ENCODE measurements at places on chromosomes 1 and 21.

DNA sequence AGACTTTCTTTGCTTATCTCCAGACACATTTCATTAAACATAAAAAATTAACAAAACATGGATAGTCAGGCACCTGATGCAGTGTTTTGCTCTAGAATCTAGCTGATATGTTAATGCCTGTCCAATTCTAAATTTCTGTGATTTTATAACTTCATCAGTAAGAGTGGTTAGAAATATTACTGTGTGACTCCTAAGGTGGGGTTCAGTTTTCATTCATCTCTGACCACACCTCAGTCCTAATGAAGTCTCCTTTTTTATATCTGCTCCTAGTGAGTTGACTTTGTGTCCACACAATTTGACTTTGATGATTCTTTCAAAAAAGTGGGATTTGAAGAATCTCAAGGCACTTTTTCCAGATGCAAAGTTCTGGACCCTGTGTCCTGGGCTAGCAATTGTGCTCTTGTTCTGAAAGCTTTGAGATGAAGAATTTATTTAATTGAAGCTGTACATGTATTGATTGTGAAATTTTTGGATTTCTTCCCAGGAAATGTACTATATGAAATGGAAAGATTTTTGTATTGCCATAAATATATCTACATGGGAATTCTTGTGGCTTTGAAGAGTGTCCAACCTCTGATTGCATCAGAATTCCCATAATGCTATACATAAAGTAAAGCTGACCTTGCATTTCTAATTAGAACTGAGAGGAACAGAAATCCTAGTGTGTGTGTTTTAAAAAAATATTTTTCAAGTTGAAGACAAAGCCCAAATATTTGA is 111.2 kb downstream of the GIPC2 start:
- no peak for DNase-seq

DNA sequence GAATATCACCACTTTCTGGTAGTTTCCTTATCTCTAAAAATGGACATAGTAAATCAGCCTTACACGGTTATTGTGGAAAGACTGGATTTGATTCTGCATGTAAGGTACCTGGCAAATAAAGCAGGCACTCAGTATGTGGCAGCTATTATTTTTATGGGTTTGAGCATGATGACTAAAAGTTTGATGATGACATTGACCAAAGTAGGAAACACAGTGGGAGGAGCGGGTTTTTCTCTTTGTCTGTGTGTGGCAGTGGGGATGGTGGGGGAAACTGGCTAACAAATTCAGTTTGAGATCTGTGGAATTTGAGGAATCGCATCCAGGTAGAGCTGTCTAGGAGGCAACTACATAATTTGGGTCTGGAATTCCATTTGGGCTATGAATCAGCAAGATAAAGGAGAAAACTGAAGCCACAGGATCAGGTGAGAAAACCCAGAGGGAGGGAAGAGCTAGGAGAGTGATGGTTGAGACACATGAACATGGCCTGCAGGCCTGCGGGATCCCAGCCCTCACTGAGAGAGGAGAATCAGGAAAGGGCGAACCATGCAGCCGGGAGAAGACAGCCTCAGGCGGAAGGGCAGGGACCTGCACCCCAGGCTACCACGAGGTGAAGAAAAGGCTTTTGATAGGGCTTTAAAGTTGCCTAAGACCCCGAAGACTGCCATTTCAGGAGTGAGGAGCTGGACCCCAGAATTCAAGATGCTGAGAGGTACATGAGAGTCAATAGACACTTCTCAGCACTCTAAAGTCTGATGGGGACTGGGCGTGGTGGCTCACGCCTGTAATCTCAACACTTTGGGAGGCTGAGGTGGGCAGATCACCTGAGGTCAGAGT is 52.2 kb downstream of the MEF2D start:
- no peak for DNase-seq

DNA sequence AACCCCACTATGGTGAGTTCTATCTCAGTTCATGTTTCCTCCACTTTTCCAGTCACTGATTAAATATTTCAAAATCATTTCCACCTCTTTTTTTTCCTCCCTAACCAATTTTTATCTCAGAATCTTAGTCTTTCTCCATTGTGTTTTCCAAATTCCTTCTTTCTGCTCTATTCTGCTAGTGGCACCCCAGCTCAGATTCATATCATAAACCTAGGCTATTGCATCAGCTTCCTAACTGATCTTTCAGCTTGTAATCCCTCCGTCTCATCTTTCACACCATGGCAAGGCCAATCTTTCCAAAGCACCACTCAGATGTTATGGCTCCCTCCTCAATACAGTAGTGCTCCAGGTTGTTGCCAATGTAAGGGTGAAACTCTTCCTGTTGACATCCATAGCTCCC is 631.9 kb downstream of the PLPP3 start:
- peak; percentile 19 for DNase-seq

- DNase-seq, result no peak
These were observed 25.6 kb downstream of the ALPL start for GRCh38 chr1:21534674-21535378.

GRCh38 chr1:31503570-31503969 is 72.7 kb upstream of the TINAGL1 start:
- no peak for DNase-seq

GRCh38 chr1:29703596-29704370 is 467.5 kb downstream of the PTPRU start:
- peak; percentile 55 for DNase-seq

GRCh38 chr1:48055876-48056764 is 58.9 kb upstream of the TRABD2B start:
- no peak for DNase-seq

GRCh38 chr1:41461790-41462679 is 22.4 kb downstream of the EDN2 start:
- no peak for DNase-seq

DNA sequence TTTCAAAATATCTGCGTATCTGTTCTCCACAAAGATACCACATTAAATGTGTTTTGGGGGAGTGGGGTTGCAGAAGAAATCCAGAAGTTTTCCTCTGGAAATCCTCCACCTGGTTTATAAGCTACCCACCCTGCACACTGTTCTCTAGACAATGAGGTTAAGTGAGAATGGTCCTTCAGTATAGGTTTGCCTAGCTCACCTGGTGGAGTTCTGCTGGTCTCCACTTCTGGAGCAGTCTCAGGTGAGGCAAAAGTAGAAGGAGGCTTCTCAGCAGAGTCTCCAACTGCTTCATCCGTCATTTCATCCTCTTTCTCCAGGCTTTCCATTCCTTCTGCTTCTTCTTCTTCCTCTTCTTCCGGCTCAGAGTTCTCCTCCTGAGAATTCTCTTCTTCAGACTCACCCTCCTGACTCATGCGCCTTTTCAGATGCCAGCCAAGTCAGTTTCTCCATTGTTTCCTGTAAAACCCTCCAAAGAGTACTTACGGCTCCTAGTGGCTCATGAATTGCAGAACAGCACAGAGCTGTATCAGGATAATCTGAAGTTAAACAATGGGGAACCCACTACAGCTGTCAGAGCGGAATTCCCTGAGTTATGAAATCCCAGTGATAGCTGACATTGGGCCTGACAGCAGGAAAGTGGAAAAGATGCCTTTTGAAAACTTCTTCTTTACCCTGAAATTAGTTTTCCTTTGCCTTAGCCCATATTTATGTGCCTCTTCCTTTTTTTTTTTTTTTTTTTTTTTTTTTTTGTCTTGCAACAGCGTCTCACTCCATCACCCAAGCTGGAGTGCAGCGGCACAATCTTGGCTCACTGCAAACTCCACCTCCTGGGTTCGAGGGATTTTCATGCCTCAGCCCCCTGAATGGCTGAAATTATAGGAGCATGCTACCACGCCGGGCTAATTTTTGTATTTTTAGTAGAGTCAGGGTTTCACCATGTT is 38.5 kb downstream of the MSTO1 start:
- DNase-seq, result peak; percentile 44

GRCh38 chr1:86197206-86197855 is 40.8 kb upstream of the COL24A1 start:
- DNase-seq, result peak; percentile 15

DNA sequence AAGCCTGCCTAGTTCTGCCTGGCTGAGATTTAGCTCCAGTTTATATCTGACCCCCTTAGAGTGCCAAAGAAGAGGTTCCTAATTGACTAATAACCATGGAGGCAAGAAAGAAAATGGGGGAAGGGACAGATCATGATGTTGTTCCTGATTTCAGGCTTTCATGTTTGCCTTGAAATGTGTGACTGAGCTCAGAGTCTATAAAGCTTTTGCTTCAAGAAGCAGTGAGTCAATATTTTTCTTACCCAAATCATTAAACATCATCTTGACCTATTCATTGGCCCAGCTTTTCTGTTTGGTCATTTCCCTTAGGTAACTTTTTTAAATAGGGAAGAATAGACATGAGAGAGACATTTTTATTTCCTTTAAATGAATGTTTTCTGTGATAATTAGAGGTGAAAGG is 55.9 kb downstream of the HHAT start:
- DNase-seq, result no peak

- DNase-seq, result no peak
These were observed 51.0 kb downstream of the AHDC1 start for GRCh38 chr1:27552911-27553420.

DNA sequence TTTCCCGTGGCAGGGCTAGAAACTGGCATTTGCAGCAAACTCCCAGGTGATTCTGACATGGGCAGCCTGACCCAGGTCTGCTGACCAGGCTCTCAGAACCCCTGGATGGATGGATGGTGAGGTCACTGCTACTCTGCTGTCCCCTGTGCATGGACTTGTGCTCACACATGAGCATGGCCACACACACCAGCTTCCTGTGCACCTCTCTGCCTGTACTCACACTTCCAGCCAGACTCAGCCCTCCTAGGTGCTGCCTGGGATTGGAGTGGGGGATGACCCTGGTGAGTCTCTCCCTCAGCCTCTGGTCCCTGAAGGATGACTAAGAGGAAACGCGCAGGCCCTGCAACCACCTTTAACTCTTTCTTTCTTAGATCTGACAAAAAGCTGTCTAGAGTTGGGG is 361.1 kb downstream of the HHAT start:
- no peak for DNase-seq

DNA sequence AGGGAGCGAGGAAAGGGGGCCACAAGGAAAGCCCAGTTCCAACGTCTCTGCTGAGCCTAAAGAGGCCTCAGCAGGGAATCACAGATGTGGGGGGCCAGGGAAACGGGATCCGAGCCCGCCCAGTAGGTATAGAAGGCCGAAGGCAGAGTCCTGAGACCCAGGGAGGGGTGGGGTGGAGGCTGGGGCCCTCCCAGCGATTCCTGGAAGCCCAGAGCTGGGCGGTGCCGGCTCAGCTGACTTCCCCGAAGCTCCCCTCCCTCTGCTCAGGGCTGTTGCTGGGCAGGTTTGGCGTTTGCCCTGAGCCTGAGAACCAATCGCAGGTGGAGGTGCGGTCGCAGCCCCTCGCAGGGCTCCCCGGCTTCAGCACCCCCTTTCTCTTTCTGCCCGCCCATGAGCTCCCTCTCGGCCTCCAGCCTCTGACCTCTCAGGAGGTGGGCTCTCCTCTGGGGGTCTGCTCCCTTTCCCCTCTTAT is 12.8 kb downstream of the ADAMTSL4 start:
- DNase-seq, result peak; percentile 68

- DNase-seq, result no peak
These were observed 6.7 kb downstream of the ZNF496 start for GRCh38 chr1:247324923-247325322.

DNA sequence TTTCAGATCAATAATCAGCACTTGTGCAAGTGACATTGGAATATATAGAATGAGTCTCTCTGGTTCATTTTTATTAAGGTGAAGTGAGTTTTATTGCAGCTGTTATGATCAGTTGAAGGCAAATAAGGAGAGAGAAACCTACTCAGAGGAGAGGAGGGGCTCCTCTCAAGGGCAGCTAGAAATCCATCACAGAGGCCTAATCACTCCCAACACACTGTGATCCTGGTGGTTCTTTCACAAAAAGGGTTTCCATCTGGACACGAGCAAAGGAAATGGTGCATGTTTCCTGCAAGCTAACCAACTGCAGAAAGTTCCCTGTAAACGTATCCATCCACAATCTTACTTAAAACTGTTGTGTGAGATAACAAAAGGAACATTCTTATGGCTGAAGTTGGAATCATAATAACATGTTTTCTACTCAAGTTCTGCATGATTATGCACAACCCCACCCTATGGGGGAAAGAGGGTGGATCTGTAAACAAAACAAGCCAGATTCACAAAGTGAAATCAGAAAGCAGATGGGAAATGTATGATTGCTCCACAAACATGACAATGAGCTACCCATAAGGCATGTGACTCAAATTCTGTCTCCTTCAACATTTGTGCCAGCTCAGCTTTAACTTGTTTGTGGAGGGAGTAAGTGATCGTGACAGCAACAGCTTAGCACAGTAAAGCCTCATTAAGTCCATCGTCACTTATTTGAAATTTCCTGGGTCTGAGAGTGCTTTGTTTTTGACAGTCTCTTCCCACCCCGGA is 141.2 kb upstream of the ST6GALNAC5 start:
- no peak for DNase-seq

DNA sequence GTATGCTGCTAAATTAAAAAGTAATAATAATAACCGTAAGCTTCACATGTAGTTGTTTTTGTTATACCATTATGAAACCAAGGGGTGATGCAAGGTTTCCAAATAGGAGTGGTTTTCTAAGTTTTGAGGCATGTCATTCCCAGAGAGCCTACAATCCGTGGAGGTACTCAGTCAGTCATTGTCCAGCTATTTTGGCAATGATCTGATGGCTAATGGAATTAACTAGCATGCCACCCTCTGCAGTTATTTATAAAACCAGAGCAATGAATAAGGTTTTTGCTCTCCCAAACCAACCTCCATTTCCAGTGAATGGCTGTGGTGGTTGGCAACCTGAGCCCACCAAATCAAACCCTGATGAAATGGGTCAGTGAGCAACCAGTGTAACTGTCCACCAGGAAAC is 106.4 kb downstream of the TBX15 start:
- DNase-seq, result no peak

GRCh38 chr1:116224561-116224960 is 113.4 kb downstream of the MAB21L3 start:
- peak; percentile 49 for DNase-seq

- no peak for DNase-seq
These were observed 176.2 kb upstream of the RAB4A start for GRCh38 chr1:229094476-229095311.

DNA sequence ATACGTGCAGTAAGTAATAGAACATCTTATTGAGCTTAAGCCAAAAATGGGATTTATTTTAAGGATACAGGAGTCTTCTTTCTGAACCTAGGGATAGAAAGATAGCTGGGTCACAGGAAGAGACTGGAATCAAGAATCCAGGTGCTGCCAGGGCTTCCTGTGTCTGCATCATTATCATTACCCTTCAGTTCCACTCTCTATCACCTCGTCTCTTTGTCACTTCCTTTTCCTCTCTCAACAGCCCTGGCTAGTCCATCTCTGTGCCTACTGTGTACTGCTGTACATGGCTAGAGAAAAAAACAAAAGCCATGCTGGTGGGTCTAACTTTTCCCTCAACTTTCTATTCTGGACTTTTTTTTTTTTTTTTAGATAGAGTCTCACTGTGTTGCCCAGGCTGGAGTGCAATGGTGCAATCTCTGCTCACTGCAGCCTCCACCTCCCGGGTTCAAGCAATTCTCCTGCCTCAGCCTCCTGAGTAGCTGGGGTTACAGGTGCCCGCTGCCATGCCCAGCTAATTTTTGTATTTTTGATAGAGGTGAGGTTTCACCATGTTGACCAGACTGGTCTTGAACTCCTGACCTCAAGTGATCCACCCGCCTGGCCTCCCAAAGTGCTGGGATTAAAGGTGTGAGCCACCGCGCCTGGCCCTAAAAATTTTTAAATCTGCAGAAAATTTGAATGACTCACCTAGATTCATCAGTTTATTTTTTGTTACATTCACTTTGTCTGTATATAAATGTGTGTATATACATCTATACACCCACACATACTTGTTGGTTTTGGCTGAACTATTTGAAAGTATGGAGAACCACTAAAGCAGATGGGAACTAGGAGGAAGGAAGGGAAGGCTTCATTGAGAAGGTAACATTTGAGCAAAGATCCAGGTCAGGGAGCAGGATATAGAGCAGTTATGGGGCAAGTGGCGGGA is 31.9 kb downstream of the UBE4B start:
- DNase-seq, result no peak

- no peak for DNase-seq
These were observed 12.6 kb upstream of the RCSD1 start for GRCh38 chr1:167617153-167618147.

Data from NCI-H524 (cell line).